ENCODE measurements at places on chromosomes 2 and 18. TPM values are rescaled to one million over a fixed set of nuclear protein-coding genes. Genes with fewer than 3 reads are reported as not detected.

DNA sequence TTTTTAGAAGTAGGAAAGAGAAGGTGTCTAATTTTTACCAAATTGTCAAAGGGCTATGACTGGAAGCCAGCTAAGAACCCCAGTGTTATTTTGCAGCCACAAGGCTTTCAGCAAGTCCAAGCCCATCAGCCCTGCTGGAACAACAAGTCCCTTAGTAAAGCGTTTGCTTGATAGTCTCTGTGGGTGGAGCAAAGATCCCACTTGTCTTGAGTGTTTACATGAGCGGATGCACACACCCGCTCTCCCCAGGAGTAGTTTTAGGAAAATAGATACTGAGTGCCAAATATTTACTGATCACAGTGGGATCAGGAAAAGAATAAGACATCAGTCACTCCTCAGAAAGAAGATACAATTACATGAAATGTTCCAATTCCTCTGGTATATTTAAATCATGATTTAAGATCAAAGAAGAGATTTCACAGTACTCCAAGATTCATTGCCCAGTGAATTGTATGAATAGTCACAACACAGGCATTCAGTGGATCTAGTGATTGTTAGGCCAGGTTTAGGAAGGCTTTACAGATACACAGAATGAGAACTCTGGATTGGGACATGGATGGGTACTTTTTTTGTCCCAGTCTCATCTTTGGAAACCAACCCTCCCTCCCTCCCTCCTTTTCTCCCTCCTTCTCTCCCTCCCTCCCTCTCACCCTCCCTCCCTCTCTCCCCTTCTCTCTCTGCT is 514.9 kb downstream of the PTPRM start:
- H3K27me3 ChIP-seq, result no peaks in the 10 kb centered on the region
- no peaks in the 10 kb centered on the region for H3K4me1 ChIP-seq
- H3K36me3 ChIP-seq, result no peaks in the 10 kb centered on the region
- no peak overlapping the region for H3K27ac ChIP-seq
- H3K4me3 ChIP-seq, result no peak overlapping the region

- H3K27me3 ChIP-seq, result peaks cover 27% of the 10 kb centered on the region
- peak overlapping the region; percentile 69 for H3K4me3 ChIP-seq
- no peak for DNase-seq
- H3K36me3 ChIP-seq, result no peaks in the 10 kb centered on the region
These were observed 430 bp downstream of the BIN1 start for GRCh38 chr2:127106457-127106990.

GRCh38 chr2:239676716-239677452 is 276.1 kb upstream of the HDAC4 start:
- DNase-seq, result peak; percentile 12
- no peak overlapping the region for H3K4me3 ChIP-seq
- no peaks in the 10 kb centered on the region for H3K36me3 ChIP-seq
- peaks cover 11% of the 10 kb centered on the region for H3K27me3 ChIP-seq
- H3K4me1 ChIP-seq, result no peaks in the 10 kb centered on the region

- H3K4me3 ChIP-seq, result no peak overlapping the region
- no peaks in the 10 kb centered on the region for H3K36me3 ChIP-seq
- H3K27ac ChIP-seq, result no peak overlapping the region
- H3K4me1 ChIP-seq, result peaks cover 5% of the 10 kb centered on the region
- no peak for DNase-seq
These were observed 95.5 kb upstream of the FZD5 start for GRCh38 chr2:207865210-207865609.

The CXCR1 gene
- total RNA-seq, result 3.0 TPM

The BOLL gene
- not detected for total RNA-seq

DNA sequence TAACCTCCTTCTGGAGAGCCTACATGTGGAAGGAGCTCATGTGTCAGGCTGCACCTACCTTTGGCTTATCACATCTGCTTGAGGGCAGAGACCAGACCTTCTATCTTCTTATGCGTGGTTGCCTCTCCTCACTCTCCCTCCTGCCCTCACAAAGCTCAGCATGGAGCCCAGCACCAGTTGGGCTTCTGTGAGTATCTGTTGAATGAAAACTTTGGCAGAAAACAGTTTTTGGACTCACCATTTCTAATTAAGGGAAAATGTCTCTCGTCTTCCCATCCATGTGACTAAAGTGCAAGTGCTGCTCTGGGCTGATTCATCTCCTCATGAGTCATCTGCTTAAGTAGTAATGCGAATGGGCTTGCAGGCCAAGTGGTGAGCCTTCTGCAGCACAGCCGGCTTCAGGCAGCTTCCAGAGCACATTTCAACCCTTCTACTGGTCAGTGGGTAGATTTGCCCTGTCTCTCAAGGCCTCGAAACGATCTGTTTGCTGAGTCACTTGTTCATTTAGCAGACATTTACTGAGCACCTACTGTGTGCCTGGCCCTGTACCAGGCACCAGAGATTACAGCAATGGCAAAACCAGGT is 102.6 kb downstream of the VSNL1 start:
- H3K4me3 ChIP-seq, result no peak overlapping the region
- H3K27me3 ChIP-seq, result no peaks in the 10 kb centered on the region
- no peak for DNase-seq
- no peak overlapping the region for H3K27ac ChIP-seq
- H3K36me3 ChIP-seq, result no peaks in the 10 kb centered on the region

The CCDC68 gene
- total RNA-seq, result not detected

- no peak for DNase-seq
- no peak overlapping the region for H3K27ac ChIP-seq
- peaks cover 8% of the 10 kb centered on the region for H3K36me3 ChIP-seq
- no peak overlapping the region for H3K4me3 ChIP-seq
These were observed 34.0 kb downstream of the IL1R2 start for GRCh38 chr2:102025583-102026267.

GRCh38 chr2:236671896-236672562 is 102.4 kb downstream of the ACKR3 start:
- no peak overlapping the region for H3K4me3 ChIP-seq
- no peak overlapping the region for H3K27ac ChIP-seq
- no peaks in the 10 kb centered on the region for H3K4me1 ChIP-seq
- no peaks in the 10 kb centered on the region for H3K36me3 ChIP-seq
- DNase-seq, result no peak

The ACVR1 gene
- 27.6 TPM for total RNA-seq

The KRTCAP3 gene
- 10.1 TPM for total RNA-seq

The LOXHD1 gene
- not detected for total RNA-seq

GRCh38 chr2:2698182-2699120 is 367.4 kb upstream of the MYT1L start:
- DNase-seq, result no peak
- no peaks in the 10 kb centered on the region for H3K36me3 ChIP-seq
- H3K4me3 ChIP-seq, result no peak overlapping the region
- no peaks in the 10 kb centered on the region for H3K27me3 ChIP-seq

GRCh38 chr2:150127346-150127990 is 360.0 kb downstream of the RND3 start:
- no peak overlapping the region for H3K27ac ChIP-seq
- H3K27me3 ChIP-seq, result no peaks in the 10 kb centered on the region
- H3K4me3 ChIP-seq, result no peak overlapping the region

DNA sequence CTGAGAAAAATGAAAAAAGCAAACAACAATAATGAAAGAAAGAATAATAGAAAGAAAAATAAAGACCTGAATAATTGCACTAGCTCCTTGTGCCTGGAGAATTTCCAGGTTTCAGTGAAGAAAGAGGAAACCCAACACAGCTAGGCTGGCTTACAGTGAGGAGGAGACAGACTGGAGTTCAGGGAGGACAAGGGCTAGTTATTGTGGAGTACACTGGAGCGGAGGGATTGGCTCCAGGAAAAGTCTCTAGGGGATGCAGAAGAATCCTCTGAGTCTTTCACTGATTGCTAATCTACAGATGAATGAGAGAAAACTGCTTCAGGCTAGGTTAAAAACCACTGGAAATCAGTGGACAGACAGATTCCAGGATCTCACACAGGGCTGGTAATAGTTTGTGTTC is 163.6 kb upstream of the RBMS1 start:
- peaks cover 19% of the 10 kb centered on the region for H3K27me3 ChIP-seq
- H3K4me3 ChIP-seq, result no peak overlapping the region
- no peaks in the 10 kb centered on the region for H3K36me3 ChIP-seq
- no peak for DNase-seq
- H3K4me1 ChIP-seq, result peaks cover 12% of the 10 kb centered on the region

The SERPINB12 gene
- not detected for total RNA-seq

DNA sequence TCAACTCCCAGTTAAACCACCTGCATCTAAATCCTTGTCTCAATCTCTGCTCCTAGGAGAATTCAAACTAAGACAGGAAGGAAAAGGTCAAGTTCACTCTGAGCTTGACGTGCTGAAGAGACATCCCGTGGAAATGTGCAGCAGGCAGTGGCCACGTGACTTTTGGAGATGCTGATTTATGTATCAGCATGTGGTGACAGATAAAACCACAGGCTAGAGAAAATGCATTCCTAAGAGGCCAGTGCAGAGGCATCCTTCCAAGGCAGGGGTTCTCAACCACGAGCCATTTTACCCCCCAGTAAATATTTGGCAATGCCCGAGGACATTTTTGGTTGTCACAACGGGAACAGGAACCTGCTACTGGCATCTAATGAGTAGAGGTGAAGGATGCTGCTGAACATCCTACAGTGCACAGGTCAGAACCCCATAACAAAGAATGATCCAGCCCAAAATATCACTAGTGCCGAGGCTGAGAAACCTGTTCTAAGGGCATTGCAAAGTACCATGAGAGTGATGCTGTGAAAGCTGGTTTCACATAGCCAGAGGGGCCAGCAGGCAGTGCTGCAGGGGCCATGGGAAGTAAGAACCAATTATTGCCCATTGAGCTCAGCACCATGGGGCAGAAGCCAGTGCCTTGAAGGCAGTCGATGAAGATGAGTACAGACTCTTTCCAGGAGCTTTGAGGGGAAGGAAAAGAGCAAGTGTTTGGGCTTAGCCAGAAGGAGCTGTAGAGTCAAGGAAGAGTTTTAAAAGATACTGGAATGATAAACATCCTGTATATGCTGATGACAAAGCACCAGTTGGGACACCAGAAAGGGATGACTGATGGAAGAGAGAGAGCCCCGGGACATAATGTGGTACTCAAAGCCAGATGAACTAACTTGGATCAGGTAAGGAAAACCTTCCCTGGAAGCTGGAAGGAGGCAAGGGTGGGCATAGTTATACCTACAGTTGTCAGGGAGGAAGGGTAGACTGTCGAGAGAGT is 174.6 kb downstream of the HAUS1 start:
- no peaks in the 10 kb centered on the region for H3K27me3 ChIP-seq
- H3K4me1 ChIP-seq, result peaks cover 11% of the 10 kb centered on the region
- H3K27ac ChIP-seq, result no peak overlapping the region
- no peak overlapping the region for H3K4me3 ChIP-seq
- no peak for DNase-seq

DNA sequence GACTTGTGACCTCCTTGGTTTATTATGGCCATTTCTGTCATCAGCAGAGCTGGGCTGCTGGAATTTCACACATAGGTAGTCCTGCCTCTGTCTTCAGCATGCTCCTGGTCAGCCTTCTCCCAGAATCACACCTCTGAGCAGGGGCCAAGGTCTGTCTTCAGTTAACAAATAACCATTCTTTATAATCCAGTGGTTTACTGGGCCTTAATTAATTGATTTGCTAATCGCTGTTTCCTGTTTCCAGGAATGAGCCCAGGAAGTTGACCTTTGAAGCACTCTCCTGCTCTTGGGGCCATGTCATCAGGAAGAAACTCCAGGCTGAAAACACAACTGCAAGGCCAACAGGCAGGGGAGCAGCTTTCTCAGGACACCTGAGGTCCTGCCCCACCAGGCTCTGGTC is 278.5 kb downstream of the SRBD1 start:
- no peak for DNase-seq
- no peaks in the 10 kb centered on the region for H3K36me3 ChIP-seq
- peaks cover 1% of the 10 kb centered on the region for H3K27me3 ChIP-seq
- H3K4me1 ChIP-seq, result no peaks in the 10 kb centered on the region

The RPRM gene
- total RNA-seq, result not detected

- no peak overlapping the region for H3K4me3 ChIP-seq
- H3K27ac ChIP-seq, result no peak overlapping the region
- no peak for DNase-seq
- H3K36me3 ChIP-seq, result no peaks in the 10 kb centered on the region
These were observed 42.9 kb downstream of the ANTXR1 start for GRCh38 chr2:69055688-69056470.

The C18orf63 gene
- total RNA-seq, result not detected

DNA sequence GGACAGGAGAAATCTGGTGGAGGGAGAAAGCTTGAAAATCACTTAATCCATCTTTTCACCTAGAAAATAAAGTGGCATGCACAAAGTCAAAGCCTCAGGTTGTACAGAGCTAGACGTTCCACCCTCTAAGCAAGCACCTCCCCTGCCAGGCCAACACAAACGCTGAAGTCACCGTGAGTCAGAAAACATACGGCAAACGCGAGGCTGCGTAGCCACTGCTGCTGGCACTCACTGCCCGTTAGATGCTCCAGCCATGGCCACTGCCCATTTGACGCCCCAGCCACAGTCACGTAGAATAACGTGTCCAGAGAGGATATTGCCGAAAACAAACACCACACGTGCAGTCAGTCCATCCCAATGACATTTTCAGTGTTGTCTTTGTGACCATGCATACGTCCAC is 209.7 kb upstream of the PXDN start:
- H3K27ac ChIP-seq, result no peak overlapping the region
- H3K4me1 ChIP-seq, result no peaks in the 10 kb centered on the region
- H3K27me3 ChIP-seq, result no peaks in the 10 kb centered on the region
- no peak for DNase-seq
- no peak overlapping the region for H3K4me3 ChIP-seq

The ESPNL gene
- total RNA-seq, result 0.18 TPM

The ZAP70 gene
- total RNA-seq, result 283 TPM

DNA sequence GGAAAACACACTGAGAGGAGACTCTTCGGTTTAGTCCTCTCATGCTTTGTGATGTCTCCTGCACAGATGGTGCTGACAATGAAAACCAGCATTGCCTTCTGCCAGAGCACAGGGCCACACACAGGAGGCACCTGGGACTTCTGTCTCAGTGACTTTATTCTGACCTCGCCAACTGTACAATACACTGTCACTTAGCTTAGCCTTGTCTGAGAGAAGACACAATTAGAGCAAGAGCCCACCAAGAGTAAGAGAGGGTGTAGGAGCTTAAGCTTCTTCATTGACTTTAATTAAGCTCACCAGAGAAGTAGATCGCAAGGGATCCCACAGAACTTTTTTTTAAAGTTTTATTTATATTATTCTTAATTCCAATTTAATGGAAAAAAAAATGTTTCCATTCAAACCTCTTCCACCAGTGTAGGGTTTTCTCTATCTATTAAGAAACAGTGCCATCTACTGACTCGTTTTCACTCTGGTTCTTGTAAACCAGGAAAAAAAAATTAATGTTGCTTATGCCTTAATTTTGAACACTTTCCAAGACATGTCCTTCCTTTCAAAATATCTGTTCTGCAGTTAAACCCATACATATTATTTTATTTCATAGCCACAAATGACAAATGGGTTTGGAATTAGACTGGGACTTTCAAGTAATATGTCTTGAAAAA is 42.4 kb upstream of the DDX18 start:
- H3K36me3 ChIP-seq, result no peaks in the 10 kb centered on the region
- no peak overlapping the region for H3K4me3 ChIP-seq
- DNase-seq, result no peak
- H3K27me3 ChIP-seq, result peaks cover 1% of the 10 kb centered on the region

GRCh38 chr2:160157861-160158829 is 41.9 kb downstream of the ITGB6 start:
- H3K27me3 ChIP-seq, result peaks cover 10% of the 10 kb centered on the region
- DNase-seq, result no peak
- H3K4me1 ChIP-seq, result no peaks in the 10 kb centered on the region
- no peaks in the 10 kb centered on the region for H3K36me3 ChIP-seq

GRCh38 chr18:11927497-11927896 is 19.4 kb upstream of the MPPE1 start:
- no peak overlapping the region for H3K4me3 ChIP-seq
- DNase-seq, result no peak
- no peaks in the 10 kb centered on the region for H3K27me3 ChIP-seq
- no peak overlapping the region for H3K27ac ChIP-seq
- peaks cover 6% of the 10 kb centered on the region for H3K4me1 ChIP-seq

Data from activated CD4-positive, alpha-beta memory T cell treated with anti-CD3 and anti-CD28 coated beads, Interleukin-2, amount 10 ng/mL, durations not matched to agents 7 days and 5 days (primary cell).